ENCODE measurements at places on chromosomes 7 and 10.

GRCh38 chr7:126574276-126575250 is 678.2 kb downstream of the GRM8 start:
- DNase-seq = no peak

- DNase-seq = no peak
Measured at GRCh38 chr7:102913826-102914225, 1.0 kb downstream of the LRRC17 start.

- no peak for DNase-seq
Measured at GRCh38 chr10:124342821-124343170, 75.9 kb downstream of the OAT start.

DNA sequence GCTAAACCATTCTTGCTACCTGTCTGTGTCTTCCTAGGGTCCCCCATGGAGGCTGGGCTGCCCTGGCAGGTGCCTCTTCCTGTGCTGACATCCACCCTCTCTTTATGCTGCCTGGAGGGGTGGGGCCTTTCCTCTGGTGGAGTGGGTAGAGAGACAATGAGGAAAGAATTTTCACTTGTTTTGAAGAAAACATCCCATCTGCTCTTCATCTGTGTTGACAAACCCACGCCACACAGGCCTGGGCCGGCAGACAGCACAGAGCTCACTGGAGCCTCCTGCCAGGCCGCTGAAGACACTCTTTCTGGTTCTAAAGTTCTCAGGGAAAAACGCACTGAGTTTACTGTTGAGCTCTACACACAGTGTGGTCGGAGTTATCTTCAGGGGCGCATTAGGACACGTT is 328.2 kb downstream of the GLRX3 start:
- DNase-seq = no peak

DNA sequence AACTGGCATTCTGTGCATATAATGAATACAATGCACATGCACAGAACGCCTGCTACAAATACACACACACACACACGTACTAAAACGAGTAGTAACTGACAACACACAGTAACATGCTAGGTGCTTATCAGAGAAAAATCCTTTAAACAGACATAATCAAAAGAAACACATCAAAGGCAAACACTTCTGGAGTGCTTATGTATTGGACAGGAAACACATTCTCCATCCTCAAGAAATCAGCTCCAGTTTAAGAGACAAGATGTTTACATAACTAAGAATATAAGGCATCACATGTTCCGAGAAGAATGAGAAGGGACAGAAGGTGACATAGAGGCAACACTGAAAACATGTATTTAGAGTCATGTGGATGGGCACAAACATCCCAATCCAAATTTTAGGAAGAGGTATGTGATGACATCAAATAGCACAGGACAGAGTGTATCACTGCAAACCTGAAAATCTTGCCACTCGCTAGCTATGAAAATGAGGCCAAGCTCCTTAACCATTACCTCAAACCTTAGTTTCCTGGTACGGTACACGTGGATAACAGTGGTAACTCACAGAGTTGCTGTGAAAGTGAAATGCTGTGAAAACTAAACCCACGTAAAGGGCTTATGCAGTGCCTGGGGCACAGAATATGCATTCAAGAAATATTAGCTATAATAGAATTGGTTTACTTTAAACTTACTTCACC is 619.6 kb downstream of the PARD3 start:
- DNase-seq = no peak

DNA sequence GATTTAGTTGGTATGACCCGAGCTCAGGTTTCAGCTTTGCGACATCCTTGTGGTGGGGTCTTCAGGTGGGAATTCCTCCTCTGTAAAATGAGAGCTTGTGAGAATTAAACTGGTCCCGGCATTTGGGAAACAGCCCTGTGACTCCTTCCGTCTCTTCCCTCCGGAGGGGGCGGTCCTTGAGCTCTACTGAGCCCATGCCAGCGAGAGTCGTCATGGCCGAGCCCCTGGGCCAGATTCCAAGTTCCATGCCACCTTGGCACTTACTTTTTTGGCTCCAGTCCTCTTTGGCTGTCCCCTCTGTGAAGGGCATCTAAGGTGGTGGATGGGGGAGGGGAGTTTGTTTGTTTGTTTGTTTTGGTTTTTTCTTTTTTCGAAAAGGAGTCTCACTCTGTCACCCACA is 47.6 kb downstream of the GTF2IRD1 start:
- DNase-seq = no peak

DNA sequence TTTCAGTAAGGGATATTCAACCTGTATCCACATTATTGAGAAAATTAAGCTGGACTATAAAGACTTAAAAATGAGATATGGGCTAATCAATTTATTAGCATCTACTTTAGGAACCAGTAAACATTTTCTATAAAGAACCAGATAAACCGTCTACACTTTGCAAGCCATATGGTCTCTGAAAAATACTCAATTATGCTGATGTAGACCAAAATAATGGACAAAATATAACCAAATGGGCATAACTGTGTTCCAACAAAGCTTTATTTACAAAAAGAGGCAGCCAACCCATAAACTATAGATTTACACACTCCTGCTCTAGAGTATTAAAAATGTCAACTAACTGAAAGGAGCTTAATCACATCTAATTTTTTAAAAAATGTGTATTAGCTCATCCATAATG is 42.3 kb downstream of the TNPO3 start:
- no peak for DNase-seq

DNA sequence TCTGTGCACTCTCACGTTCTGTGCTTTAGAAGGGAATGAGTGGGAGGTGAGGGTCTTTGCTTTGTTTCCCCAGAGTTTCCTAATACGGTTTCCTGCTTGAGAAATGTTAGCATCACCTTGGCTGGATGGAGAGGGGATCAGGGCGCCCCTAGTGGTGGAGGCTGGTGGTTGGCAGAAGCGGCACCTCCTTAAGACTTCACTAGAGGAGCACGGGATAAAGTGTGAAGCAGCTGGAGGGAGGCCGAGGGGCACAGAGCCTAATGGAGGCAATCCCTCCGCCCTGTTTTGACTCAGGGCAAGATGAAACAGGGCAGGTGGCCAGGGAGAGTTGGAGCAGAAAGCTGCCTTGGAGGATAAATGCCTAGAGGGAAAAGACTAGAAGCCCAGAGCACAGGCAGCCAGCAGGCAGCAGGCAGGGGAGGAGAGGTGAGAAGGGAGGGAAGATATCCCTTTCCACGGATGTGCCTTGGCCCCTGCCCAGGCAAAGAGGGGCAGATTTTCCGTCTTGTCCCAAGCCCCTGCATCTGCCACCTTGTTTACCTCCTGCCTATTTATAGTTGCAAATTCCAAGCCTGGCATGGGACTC is 56.0 kb upstream of the BTRC start:
- peak; percentile 61 for DNase-seq

- DNase-seq = no peak
Measured at GRCh38 chr7:119969054-119969453, 303.9 kb upstream of the KCND2 start.

- DNase-seq = no peak
Measured at GRCh38 chr7:20153567-20153966, 63.6 kb downstream of the MACC1 start.

DNA sequence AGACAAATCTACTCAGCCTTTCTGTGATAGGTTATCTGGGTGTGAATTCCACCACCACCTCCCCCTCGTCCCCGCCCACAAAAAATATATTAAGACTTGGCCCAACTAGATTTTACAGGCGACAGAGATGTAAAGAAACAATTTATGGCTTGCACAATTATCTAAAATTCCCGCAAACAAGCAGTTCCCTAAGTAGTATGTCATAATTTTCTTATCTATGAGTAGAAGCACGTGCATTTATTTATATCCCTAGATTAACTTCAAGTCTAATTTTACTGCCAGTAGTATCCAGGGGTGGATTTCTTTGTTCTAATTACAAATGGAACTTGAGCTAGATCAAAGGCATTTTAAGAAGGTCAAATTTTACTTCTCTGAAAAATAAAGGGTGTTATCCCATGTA is 1.7 kb downstream of the TSPAN12 start:
- no peak for DNase-seq

GRCh38 chr10:110268971-110269370 is 35.7 kb downstream of the SMNDC1 start:
- DNase-seq = no peak

- no peak for DNase-seq
Measured at GRCh38 chr7:108246227-108246837, 116.2 kb upstream of the LAMB4 start.

- no peak for DNase-seq
Measured at GRCh38 chr7:103993551-103993950, 4.1 kb upstream of the RELN start.

- no peak for DNase-seq
Measured at GRCh38 chr10:48487244-48487643, 117.6 kb downstream of the ARHGAP22 start.

GRCh38 chr7:87000344-87000743 is 59.1 kb downstream of the ELAPOR2 start:
- DNase-seq = no peak

DNA sequence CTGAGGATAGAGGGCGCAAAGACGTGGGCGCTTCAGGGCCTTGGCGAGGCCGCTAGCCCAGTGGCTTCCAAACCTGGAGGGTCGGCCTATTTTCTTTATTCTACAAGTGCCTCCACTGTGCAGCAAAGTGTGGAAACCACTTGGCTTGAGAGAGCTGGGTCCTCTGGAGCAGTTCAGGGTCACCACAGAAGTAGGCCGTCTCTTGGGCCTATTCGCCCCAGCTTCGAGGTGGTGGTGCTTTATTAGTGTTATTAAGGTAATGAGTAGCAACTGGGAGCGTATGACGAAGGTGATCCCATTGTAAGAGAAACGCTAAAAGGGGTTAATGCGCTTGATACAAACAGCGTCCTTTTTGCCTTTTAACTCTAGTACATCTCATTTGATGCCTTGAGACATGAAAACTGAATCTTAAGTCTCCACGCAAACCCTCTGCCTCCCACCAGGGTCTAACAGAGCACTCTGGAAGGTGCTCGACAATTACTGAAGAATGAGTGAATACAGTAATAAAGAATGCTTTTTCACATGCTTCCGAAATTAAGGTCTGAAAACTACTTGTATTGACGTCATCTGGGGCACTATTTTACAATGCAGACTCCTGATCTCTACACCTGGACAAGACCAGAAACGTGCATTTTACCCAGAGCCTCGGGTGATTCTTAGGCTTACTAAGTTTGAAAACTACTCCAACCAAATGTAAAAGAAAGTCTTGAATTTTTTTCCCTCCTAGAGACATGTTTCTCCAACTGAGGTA is 647 bp upstream of the GSAP start:
- no peak for DNase-seq

DNA sequence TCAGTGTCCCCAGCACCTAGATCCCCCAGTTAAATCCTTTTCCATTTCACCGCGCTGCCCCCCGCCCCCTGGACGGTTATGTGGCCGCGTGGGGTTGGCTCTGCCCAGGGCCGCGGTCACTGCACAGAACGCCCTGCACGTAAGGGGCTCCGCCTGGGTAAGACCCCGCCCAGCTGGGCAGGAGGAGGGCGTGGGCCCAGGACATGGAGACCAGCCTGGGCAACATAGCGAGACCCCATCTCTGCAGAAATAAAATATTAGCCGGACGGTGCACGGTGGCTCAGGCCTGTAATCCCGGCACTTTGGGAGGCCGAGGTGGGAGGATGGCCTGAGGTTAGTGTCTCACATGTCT is 650 bp upstream of the ZFAND2A start:
- no peak for DNase-seq
